Activated T-helper 17 cell treated with anti-CD3 and anti-CD28 coated beads, Interleukin-2, amount 50 U/mL, for 72 hours (primary cell): ENCODE measurements at places on chromosomes 6 and 20.

GRCh38 chr6:111485342-111485741, 2.3 kb upstream of the REV3L start:
- ATAC-seq = no peak

DNA sequence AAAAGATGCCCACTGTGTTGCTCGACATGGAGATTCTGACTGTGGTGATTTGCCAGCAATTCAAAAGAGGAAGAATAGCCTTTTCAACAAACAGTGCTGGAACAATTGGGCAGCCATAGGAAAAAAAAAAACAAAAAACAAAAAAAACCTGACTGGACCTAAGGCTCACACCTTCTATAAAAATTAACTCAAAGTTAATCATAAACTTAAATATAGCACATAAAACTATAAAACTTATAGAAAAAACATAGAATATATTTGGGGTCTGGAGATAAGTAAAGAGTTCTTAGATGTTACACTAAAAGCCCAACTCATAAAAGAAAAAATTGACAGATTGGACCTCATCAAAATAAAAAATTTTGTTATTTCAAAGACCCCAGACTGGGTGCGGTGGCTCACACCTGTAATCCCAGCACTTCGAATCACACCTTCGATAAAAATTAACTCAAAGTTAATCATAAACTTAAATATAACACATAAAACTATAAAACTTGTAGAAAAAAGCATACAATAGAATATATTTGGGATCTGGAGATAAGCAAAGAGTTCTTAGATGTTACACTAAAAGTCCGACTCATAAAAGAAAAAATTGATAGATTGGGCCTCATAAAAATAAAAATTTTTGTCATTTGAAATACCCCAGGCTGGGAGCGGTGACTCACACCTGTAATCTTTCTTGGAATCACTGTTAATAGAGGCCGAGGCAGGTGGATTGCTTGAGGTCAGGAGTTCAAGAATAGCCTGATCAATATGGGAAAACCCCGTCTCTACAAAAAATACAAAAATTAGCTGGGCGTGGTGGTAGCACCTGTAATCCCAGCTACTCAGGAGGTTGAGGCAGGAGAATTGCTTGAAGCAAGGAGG, 115.6 kb upstream of the FAM83B start:
- no peak for ATAC-seq

DNA sequence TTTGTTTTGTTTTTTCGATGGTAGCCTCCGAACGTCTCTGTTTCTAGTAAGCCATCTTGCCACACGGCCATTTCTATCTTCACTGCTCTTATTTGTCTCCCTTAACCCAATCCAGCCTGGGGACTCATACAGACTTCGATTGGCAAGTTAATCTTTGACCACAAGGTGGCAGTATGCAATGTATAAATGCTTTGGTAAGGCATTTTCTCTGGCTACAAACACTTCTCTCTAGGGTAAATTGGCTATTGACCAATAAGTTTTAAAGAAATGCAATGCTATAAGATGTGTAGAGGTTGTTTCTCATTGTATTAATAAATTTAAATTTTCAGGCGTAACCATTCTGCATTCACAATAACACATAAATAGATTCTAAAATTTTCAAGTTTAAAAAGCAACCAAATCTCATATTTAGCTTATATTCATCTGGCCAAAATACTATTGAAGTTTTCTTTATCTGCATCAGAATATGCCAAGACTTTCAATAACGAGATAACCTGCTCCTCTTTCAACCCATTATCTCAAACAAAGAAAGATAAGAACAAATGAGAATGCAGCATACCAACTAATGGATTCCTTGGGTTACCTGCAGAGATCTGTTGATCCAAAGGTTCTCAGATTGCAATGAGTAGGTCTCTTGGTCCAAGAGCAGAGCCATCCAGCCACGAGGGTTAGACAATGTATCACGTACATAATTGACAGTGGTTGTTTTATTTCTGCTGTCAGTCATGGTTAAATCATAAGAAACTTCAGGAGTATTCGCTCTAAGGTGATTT, 231.9 kb downstream of the PKHD1 start:
- ATAC-seq = no peak

DNA sequence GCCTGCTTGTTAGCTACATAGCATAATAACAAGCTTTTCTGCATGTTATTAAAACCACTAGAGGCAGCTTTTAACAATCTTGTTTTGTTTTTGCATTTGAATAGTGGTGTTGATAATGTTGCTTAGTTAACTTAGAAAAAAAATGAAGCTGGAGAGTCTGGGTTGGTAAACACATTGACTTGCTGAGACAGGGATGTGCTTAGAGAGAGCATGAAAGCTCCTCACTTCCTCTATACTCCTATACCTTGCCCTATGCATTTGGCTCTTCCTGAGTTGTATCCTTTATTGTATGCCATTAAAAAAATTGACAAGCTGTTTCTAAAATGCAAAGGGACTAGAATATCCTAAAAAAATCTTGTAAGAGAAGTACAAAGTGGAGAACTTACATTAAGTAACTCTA, 13.6 kb downstream of the FAM83B start:
- no peak for ATAC-seq

GRCh38 chr20:23237201-23237600, 113.4 kb upstream of the NXT1 start:
- no peak for ATAC-seq
